Cardiac septum (tissue), 1 donor: ENCODE measurements at places on chromosomes 16 and 17.

- DNase-seq, result no peak
Observed at GRCh38 chr17:80839511-80839941, 152.1 kb upstream of the CHMP6 start.

- DNase-seq, result no peak
Observed at GRCh38 chr17:45867702-45868101, 23.0 kb downstream of the SPPL2C start.

GRCh38 chr16:56923481-56924091 lies 8.4 kb upstream of the HERPUD1 start:
- no peak for DNase-seq

DNA sequence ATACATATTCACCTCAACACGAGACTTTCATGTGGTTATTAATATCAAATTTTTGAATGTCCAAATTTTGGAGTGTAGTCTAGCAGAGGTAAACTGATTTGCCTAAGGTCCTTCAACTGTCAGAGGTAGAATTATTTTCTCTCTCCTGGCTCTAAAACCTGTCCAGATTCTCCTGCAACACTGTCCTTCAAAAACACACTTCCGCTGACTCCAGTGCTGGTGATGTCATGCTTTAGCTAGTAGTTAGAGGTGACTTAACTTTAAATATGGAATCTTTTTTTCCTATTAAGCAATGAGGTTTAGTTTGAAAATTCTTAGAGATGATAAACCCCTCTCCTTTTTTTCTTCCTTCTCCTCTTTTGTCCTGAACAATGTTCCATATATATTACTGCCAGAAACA lies 10.8 kb upstream of the CBLN1 start:
- no peak for DNase-seq

DNA sequence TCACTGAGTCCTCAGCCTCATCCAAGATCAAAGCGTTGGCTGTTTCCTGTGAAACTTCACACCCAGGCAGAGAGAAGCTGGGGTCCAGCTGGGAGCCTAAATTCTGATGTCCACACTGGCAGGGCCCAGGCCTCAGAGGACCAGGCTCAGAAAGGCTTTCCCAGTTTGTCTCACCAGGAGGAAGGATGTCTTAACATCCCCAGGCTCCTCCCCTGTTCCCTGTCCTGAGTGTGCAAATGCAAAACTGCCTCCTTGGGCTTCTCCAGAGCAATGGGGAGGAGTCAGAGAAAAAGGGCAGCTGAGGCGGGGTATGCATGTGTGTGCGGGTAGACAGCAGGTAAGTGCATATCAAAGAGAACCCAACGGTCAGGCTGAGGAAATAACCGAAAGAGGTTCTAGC lies 45.7 kb downstream of the CUEDC1 start:
- no peak for DNase-seq

DNA sequence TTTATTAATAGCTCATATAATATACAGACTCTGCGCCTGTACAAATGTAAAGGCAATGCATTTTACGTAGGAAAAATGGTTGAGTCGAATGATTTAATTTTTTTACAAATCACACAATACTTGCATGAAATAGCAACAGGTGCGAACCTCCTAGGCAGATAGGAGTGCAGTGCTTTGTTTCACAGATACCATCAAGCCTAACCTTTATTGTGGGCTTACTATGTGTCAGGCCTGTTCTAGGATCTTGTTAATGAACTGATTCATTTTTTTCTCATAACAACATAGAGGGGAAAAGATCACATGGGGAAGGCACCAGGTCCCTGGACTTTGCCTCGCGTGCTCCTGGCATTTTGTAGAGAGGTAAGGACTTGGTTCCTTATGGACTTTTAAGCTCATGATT lies 107.8 kb downstream of the PRKCB start:
- no peak for DNase-seq

DNA sequence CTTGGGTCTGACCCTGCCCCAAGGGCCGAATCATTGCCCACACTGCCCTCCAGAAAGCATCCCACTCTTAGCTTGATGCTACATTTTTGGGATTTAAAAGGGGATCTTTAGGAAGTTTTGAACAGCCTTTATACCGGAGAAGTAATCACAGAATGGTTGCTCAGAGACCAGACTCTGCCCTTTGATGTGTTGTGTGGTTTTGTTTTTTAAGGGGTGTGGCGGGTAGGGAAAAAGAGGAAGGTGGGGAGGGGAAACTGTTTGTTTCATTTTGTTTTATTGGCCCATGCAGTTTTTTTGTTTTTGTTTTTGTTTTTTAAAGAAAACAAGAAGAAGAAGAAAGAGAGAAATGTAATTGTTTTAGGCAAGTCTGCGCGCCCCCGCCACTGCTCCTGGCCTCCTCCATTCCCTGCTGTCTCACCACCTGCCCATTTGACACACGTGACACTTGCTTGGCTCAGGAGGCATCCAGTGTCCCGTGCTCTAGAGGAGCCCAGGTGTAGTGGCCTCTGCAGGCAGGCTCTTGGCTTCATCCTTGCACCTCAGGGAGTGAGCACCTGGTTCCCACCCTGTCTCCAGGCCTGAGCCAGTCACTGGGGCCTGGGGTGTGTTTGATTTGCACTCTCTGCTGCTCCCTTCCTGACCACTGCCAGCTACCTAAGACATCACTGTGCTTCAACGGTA lies 35.7 kb downstream of the GNAO1 start:
- DNase-seq, result no peak

DNA sequence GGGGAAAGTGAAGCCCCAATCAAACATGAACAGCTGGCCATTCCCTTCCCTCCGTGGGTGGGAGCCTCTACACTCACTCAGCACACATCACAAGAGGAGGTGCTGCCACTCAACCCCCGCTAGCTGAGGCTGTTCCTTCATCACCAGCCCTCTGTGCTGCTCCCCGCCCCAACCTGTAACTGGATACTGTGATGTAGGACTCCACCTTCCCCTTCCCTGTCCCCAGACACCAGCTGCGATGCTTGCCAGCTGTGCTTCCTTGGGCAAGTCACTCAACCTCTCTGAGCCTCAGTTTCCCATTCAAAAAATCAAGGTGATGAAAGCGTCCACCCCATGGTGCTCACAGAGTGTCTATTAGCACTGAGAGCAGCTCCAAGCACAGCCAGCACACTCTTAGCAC lies 273.2 kb downstream of the MRTFB start:
- DNase-seq, result no peak

GRCh38 chr16:87570938-87571867 lies 31.1 kb upstream of the JPH3 start:
- DNase-seq, result no peak

GRCh38 chr16:11215935-11216556 lies 40.0 kb downstream of the SOCS1 start:
- DNase-seq, result no peak

- peak; percentile 92 for DNase-seq
Observed at GRCh38 chr16:81730090-81731051, 48.7 kb upstream of the PLCG2 start.

- DNase-seq, result no peak
Observed at GRCh38 chr16:31877876-31878642, 4.5 kb downstream of the ZNF267 start.

DNA sequence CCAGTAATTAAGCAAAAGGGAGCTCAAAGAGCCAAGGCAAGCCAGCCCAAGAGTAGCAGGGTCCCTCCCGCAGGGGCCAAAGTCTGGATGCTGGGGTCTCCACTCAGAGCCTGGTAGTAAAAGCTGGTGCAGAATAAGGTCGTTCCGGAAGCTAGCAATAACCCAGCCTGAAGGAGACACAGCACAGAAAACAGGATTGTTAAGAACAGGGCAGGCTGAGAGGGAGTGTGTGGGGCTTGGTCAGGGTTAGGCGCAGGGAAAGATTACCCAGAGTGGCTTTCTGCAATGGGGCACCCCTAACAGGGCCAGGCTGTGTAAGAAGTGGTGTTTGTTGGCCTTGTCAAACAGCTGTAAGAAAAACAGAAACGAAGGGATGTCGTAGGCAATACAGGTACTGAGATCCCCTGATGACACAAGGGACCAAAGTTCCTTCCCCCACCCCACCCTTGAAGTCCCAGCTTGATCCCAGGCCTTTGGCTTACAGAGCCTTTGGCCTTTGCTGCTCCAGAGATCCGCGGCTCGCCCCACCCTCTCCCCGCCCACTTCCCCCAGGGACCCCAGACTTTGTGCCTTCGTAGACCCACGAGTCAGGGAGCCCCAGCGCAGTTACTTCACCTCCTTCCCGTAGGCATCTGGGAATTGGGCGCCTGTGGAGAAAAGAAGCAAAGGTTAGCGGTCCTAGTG lies 712 bp downstream of the TMEM256 start:
- DNase-seq, result no peak

DNA sequence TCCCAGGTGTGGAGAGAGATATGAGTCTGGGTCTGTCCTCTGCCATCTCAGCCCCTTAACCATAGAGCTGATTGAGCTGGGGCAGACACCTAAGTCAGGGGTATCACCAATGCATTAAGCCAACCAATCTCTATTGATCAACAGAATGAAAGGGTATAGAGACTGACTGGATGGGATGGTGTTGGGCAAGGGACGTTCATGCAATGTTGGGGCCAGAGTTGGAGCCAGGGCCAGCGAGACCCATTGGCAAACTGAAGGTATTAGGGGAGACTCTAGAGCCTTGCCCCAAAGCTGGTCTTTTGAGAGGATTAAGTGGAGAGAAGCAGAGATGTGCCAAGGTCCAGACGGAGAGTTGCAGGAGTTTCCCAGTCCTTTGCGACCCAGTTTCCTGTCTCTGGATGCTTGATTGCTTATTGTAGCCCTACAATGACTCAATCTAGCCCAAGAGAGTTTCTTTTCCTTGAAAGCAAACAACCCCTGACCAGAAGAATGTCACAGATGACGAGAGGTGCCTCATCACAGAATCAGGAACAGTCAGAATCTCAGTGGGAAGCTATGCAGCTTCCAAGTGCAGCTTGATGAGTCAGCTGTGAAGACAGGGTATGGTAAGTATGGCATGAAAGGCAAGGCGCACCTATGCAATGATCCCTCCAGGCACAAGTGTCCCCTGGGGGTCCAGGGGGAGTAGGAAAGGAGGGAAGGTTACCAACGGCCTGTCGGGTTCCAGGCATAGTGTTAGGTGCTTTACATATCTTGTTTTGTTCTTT lies 137.2 kb downstream of the UTP18 start:
- no peak for DNase-seq

- DNase-seq, result no peak
Observed at GRCh38 chr17:82091264-82092066, 6.6 kb downstream of the FASN start.

GRCh38 chr17:73189417-73190099 lies 3.3 kb upstream of the COG1 start:
- DNase-seq, result no peak

- DNase-seq, result no peak
Observed at GRCh38 chr17:27466376-27466742, 10.1 kb downstream of the KSR1 start.

DNA sequence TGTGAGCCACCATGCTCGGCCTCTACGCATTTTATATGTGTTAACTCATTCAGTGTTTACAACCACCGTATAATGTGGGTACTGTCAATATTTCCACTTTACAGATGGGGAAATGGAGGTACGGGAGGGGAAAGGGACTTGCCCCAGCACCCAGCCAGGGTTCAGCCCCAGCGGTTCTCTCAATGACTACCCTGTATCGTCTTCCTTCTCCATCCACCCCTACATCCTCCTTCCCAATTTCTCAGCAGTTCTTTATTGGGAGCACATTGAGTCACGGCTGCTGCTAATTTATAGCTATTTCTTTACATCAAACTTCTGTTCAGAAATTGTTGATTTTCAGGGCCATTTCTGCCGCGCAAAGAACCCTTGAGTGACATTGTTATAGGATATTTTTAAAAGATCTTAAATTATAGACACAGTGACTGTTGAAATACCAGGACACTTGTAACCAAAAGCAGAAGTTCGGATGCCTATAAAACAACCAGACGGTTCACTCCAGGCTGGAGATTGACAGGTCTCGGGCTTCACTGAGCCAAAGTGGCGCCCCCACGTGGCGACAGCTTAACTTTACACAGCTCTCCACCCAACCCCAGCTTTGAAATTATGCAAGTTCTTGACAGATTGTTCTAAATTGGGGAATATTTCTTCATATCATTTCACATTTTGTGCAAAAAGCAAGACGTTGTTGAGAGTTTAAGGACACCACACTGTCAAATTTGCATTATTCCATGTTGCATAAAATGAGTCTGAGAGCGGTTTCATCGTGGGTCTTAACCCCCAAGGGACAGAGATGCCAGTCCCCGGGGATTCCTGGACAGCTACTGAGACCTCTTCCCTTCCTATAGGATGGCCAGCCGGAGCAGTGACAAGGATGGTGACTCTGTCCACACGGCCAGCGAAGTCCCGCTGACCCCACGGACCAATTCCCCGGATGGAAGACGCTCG lies 11.8 kb downstream of the SYT17 start:
- DNase-seq, result peak; percentile 79

- no peak for DNase-seq
Observed at GRCh38 chr16:7405166-7405565, 72.5 kb downstream of the RBFOX1 start.

GRCh38 chr17:17570798-17571716 lies 20.5 kb downstream of the PEMT start:
- DNase-seq, result no peak

GRCh38 chr17:74454197-74455024 lies 12.0 kb upstream of the CD300A start:
- DNase-seq, result peak; percentile 96

GRCh38 chr16:55557186-55557585 lies 9.3 kb upstream of the CAPNS2 start:
- DNase-seq, result no peak

- DNase-seq, result peak; percentile 63
Observed at GRCh38 chr16:3740934-3741333, 23.6 kb upstream of the TRAP1 start.

GRCh38 chr16:49889725-49890397 lies 33.9 kb upstream of the ZNF423 start:
- no peak for DNase-seq

- DNase-seq, result no peak
Observed at GRCh38 chr16:51049276-51049675, 101.8 kb downstream of the SALL1 start.

- DNase-seq, result no peak
Observed at GRCh38 chr17:8125947-8126490, 2.1 kb upstream of the HES7 start.

DNA sequence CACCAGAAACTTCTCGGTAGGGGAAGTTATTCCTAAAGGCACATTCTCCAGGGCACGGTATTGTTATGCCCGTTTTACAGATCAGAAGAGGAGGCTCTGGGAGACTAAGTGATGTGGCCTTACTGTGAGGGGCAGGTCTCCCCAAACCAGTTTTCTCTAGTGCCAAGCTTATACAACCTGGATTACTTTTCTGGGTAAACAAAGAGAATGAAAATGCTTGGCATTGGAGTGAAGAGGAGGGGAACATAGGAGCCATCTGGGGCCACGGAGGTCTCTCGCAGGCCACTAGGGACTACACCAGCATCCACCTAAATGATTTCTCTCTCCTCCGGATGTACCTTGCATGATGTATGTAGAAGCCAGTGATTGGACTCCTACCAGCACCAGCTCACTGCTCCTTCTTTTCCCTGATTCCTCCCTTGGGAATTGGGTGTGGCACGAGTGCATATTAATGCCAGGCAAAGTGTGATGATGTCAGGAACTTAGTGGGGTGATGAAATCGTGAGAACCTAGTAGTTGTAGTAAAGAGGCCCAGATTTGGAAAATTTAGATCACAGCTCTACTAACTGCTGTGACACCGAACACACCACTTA lies 674 bp downstream of the TOM1L1 start:
- no peak for DNase-seq

- no peak for DNase-seq
Observed at GRCh38 chr17:48236681-48237134, 129.1 kb downstream of the SNX11 start.

GRCh38 chr16:27924411-27925118 lies 138.9 kb downstream of the GSG1L start:
- DNase-seq, result no peak
